ENCODE measurements at places on chromosomes 16 and 17. TPM values are rescaled to one million over a fixed set of nuclear protein-coding genes. Genes with fewer than 3 reads are reported as not detected.

- DNase-seq, result no peak
These were observed 2.3 kb downstream of the TGFB1I1 start for GRCh38 chr16:31474173-31474714.

GRCh38 chr16:53780051-53780450 is 76.1 kb downstream of the FTO start:
- no peak for DNase-seq

STAC2 gene
- not detected for total RNA-seq

PRKAR1A gene
- 315 TPM for total RNA-seq

- DNase-seq, result no peak
These were observed 67.4 kb downstream of the CDH11 start for GRCh38 chr16:65054457-65054856.

GRCh38 chr17:43768943-43769342 is 9.8 kb downstream of the DUSP3 start:
- DNase-seq, result no peak

DNA sequence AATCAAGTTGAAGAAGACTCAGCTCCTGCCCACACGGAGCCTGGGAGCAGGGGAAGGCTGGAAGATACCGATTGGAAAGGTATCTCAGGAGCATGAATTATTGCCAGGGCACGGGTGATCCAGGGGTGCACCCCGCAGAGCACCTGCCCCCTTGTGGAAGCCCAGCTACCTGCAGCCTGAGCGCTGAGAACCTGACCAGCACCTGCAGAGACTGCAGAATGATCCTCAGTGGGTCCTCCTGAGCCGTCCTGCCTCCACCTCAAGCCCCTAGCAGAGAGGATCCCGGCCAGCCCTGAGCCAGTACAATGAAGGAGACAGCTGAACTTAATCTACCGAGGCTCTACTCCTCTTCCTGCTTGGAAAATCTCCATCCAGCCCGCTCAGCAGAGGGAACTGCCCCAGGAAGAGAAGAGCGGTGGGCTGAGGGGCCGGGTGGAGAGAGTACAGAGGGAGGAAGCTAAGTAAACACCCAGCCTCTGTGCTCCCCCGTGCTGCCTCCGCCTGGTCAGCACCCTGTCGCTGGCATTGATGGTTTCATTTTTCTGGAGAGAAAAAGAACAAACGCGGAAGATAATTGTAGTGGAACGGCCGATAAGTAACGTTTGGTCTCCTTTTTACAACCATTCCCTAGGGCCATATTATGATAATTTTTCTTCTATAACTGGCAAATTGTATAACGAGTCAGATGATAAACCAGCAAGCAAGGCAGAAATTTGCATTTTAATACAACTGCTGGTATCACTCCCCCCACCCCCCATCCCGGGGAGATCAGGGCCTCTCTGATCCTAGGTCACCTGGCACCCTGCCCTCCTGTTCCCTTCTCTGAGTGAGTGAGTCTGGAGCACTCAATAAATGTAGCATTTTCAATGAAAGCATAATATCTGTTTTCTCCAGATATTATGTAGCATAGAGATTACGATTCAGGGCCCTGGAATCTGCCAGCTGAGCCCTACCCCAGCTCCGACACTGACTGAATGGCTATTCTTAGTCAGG is 204.5 kb upstream of the RPL38 start:
- no peak for DNase-seq

NLE1 gene
- 23.5 TPM for total RNA-seq

DNA sequence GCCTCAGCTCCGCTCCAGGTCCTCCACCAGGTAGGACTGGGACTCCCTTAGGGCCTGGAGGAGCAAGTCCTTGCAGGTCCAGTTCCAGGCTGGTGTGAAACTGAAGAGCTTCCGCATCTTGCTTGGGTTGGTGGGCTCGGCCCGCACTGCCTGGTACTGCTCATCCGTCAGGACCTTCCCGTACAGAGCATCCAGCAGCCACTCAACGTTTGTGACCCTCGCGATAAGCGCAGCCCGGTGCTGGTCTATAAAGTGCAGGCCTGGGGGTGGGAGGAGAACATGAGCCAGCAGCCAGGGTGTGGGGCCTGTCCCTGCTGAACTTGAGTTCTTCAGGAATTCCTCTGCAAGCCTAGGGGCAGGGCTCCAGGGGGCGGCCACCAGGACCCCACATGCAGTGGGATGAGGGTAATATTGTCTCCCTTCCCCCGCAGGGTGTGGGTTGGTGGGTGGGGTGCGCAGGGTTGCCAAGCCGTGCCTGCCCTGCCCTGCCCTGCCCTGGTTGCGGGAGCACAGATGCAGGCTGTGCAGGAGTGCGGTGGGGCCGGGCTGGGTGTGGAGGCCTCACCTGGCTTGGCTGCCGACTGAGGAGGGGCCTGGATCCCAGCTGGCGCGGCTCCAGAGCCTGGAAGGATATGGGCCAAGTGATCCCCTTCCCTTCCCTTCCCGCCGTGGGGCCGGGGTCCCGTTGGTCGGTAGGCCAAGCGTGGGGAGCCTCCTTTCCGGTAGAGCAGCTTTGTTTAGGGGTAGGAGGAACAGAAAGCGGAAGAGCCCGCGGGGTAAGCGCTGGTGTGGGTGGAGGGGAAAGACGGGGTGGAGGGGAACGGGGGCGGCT is 762 bp downstream of the PYCARD start:
- no peak for DNase-seq

DNAH9 gene
- 0.07 TPM for total RNA-seq

DNA sequence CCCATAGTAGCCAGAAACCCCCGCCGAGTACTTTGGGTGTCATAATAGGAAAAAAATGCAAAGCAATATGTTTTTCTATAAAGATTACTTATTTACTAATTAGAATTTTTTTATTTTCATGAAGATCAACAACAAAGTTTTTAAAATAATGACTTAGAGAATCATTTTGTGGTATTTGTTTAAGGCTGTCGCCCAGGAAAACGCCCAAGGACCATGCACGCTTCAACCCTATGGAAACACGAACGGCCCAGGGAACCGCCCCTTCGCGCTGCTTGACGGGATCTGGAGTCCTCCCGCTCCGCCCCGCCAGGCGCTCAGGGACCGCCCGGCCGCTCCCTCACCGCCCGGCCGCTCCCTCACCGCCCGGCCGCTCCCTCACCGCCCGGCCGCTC is 408 bp upstream of the KPNA2 start:
- no peak for DNase-seq

GRCh38 chr17:78759203-78759968 is 22.7 kb downstream of the CYTH1 start:
- no peak for DNase-seq

PRR35 gene
- total RNA-seq, result not detected

DNA sequence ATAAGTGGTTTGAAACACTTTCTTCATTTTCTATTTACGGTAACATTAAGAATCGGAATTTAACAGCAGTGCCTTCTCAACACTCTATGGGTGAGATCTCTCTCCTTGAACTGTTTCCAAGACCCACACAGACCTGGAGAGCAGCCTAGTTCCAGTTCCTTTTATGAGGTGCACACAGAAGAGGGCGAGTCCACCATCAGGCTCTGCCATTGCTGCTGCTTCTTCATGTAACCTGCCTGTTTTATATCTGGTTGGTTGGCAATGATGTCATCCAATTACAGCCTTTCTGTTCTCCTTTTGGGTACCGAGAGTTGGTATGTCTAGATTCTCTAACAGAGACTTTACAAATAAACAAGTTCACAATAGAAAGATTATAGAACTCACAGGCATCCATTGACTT is 225.7 kb downstream of the UTP18 start:
- DNase-seq, result no peak

DNA sequence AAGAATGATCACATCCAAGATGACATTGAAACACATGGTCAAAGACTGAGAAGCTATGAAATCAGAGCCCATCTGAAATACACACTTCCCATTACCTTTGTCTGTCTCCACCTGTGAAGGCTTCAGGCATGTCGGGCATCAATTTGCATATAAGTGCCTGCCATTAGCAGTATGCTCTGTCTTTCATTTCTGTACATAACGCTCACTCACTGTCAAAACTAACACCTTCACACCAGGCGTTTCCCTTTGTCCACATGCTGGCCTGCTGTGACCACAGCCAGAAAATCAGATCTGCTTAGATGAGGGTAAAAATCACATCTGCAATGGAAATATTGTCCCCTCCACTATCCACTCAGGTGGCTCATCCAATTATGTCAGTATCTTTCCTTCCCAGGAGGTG is 524.8 kb downstream of the TOX3 start:
- DNase-seq, result no peak

DNA sequence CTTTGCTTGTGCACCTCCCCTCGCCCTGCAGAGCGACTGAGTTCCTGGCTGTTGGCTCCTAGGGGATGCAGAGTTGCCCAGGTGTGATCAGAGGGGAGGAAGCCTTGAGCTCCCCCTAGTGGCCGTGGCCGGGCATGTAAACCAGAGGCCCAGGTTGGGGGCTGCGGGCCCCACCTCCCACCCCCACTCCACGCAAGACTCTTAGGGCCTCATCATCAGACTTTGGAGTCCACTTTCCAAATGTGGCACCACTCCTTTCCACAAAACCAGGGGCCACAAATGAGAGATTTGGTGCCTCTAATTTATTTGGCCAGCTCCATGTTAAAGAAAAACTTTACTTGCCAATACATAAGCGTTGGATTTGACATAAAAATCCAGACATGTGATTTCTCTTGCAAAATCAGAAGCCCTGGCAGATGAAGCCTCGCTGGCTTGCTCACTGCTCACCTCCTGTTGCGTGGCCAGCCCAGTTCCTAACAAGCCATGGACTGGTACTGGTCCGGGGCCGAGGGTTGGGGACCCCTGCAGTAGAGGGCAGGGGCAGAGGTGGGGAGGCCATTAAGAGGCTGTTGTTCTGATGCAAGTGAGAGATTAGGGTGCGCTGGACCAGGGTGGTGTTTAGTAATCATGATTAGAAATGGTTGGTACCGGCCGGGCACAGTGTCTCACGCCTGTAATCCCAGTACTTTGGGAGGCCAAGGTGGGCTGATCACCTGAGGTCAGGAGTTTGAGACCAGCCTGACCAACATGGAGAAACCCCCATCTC is 28.7 kb upstream of the GAS7 start:
- DNase-seq, result no peak

DNA sequence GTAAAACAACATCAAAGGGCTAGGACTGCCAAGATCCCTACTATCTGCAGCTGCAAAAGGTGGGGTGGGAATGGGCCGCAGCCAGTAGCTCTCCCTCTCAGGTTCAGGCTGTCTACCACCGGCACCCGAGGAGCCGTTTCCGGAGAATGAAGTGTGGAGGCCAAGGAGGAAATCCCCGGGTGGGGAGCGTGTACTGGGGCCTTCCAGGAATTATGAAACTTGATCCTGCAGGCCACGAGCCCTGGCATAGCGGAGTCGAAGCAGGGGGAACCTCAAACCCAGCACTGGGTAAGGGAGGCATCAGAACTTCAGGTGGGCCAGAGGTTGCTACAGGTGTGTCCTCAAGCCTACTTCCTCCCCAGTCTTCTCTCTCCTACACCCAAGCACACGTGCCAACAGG is 5.1 kb downstream of the INPP5K start:
- DNase-seq, result no peak

GRCh38 chr17:55490376-55490775 is 20.9 kb downstream of the SMIM36 start:
- no peak for DNase-seq

DNA sequence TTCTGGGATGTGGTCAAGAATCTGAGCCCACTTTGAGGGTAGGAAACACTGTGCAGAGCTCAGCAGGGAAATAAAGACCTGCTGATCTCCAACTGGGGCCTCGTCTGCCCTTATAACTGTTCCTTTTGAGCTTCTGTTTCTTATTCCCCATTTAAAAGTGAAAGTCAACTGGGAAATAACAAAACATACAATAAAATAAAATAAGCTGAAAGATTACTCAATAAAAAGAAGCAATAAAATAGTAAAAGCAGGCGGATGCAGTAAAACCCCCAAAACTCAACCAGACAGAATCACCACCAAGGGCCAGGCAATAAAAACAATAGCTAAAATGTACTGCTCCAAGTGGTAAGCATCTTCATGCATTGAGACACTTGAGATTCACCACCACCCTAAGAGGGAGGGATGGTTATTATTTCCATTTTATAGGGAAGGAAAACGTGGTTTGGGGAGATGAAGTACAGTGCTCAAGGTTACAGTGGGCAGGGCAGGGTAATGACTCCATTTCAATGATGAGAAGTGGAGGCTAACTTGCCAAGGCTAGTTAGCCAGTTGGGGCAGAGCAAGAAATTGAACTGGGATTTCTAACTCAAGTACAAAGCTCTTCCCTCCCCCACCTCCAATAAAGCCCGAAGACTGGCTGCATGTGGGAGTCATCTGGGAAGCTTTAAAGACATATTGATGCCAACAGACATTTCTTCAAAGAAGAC is 6.4 kb upstream of the SPACA3 start:
- DNase-seq, result no peak

TBC1D3C gene
- not detected for total RNA-seq

C17orf50 gene
- not detected for total RNA-seq

- DNase-seq, result no peak
These were observed 25.0 kb downstream of the MPRIP start for GRCh38 chr17:17067257-17067656.

DNA sequence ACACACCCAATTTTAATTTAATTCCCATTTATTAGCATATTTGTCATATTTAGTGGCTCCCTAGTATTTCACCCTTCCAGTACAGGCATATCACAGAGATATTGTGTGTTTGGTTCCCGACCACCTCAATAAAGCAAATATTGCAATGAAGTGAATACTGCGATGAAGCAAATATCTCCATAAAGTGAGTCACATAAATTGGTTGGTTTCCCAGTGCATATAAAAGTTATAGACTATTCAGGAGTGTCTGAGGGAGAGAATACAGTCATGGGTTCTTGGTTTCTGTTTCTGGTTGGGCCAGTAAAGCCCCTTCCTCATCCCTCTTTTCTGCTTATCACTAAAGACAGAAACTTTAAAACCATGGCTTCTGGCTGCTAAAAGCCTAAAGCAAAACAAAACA is 295.4 kb upstream of the AXIN2 start:
- DNase-seq, result no peak

AMZ2 gene
- 52.4 TPM for total RNA-seq

GRCh38 chr16:78583441-78583840 is 484.0 kb downstream of the WWOX start:
- DNase-seq, result no peak

GRCh38 chr17:64412944-64413381 is 22.3 kb upstream of the PECAM1 start:
- no peak for DNase-seq

TP53TG3C gene
- not detected for total RNA-seq

DNA sequence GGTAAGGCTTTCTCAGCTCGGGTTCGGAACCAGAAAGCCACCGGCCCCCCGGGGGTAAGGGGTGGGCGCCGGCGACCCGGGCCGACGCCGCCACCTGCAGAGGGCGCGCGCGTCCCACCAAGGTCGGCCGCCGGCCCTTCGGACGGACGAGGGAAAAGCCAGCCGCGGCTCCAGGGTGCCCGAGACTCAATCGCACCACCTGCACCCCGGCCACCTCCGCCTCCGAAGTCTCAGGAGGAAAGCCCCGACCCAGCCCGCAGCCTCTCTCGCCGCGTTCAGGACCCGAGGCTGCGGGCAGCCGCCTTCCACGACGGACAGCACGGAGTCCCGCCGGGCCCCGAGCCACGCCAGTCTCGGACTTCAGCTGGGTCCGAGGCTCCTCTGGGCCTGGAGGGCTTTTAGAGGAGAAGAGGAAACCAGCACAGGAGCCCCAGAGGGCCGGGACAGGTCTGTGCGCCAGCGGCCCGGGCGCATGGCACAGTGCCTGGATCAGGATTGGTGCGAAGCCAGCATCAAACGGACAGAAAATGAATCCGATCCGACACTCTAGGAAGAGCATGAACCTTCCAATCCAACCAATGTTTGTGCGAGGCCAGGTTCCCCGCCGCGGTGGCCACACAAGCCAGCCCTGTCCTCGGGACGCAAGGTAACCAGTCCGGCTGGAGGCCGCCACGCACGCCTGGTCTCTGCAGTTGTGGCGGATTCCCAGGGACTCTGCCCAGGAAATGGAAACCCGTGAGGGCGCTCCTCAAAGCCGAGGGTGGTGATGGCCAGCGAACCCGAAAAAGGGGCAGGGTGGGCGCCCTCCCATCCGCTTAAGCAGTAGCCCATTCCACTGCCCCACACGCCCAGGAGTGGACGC is 6.7 kb downstream of the CBX8 start:
- DNase-seq, result no peak
